HFF-Myc (cell line): ENCODE measurements at places on chromosomes 3 and 15.

- no peak for DNase-seq
Observed at GRCh38 chr15:60611592-60612346, 132.8 kb upstream of the ICE2 start.

GRCh38 chr3:61882253-61882652, 320.9 kb downstream of the PTPRG start:
- DNase-seq = no peak

DNA sequence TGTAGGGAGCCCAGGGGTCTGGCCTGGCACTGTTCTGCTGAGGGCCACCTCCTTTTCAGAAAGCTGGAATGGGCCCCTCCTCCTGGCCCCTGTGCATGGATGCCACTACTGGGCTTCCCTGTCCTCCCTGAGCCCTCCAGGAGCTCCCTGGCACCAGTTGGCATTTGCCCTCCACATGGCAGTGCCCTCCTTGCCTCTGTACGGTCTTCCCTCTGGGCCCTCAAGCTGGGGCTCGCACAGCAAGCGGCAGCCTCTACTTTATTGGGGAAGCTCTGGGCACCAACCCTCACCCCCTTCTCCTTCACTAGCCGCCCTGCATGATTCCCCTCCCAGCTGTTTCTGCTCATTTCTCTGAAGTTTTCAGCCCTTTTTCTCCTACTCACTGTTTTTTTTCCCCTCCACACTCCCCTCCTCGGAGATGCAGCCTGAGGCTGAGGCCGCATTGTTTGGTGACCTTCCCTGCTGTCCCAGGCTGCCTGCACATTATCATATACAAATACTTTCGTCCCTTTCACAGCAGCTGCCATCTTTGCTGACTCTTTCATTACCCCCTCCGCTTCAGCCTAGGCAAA, 127.3 kb downstream of the EEFSEC start:
- DNase-seq = no peak

DNA sequence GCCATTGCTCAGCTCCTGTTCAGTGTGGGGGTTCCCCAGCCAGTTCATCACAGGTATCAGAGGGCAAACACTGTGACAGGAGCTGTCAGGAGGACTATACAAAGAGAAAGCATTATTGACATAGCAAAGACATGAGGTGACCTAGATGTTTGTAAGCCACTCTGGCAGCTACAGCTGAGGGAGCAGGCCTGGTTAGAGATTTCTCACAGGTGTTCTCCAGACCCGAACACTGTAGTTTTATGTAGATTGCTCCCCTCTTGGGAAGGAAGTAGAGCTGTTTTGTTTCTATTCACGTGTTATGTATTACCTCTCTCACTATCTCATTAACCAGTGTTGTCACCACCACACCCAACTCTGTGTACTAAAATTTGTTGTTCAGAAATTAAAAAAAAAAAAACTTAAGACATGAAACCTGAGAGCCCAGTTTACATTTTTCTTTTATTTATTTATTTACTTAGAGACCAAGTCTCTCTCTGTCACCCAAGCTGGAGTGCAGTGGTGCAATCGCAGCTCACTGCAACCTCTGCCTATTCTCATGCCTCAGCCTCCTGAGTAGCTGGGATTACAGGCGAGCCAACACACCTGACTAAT, 123.7 kb downstream of the RBPMS2 start:
- no peak for DNase-seq

DNA sequence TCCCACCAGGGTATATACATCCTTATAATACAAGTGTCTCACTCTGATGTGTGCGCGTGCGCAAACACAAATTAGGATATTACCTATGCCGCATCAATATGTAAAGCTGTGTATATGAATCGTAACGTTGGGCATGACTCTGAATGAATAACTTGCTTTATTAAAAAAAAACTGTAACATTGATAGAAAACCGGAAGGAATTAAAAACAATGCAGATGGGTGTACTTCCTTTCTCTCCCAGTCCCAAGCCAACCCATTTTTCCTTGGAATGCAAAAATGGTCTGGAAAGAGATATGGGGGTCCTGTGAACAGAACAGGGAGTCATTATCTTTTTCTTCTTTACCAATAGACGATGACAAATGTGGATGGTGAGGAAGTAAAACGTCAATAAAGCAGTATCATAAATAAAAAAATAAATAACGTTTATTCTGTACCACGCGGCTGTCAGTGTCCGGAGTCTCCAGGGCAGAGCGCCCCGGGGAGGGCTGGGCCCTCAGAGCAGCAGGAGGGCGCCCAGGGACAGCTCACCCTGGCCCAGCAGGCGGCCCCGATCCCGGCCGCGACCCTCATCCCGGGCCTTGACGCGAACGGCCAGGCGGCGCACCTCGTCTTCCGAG, 1.6 kb downstream of the C2CD4B start:
- DNase-seq = no peak

DNA sequence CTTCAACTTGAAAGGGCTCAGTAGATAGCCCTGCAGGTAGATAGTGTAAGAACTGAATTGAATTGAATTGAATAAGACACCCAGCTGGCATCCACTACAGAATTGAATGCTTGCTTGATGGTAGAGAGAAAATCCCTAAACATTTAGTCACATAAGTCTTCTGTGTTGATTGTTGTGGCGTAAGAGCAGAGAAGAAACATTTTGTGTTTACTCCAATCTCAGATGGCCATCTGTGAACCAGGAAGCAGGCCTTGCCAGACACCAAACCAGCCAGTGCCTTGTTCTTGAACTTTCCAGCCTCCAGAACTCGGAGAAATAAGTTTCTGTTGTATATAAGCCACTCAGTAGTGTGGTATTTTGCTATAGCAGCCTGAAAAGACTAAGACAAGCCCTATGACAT, 43.6 kb downstream of the SST start:
- no peak for DNase-seq

GRCh38 chr3:185837414-185837813, 12.6 kb upstream of the IGF2BP2 start:
- DNase-seq = no peak

- no peak for DNase-seq
Observed at GRCh38 chr3:20280257-20280656, 94.3 kb upstream of the SGO1 start.

DNA sequence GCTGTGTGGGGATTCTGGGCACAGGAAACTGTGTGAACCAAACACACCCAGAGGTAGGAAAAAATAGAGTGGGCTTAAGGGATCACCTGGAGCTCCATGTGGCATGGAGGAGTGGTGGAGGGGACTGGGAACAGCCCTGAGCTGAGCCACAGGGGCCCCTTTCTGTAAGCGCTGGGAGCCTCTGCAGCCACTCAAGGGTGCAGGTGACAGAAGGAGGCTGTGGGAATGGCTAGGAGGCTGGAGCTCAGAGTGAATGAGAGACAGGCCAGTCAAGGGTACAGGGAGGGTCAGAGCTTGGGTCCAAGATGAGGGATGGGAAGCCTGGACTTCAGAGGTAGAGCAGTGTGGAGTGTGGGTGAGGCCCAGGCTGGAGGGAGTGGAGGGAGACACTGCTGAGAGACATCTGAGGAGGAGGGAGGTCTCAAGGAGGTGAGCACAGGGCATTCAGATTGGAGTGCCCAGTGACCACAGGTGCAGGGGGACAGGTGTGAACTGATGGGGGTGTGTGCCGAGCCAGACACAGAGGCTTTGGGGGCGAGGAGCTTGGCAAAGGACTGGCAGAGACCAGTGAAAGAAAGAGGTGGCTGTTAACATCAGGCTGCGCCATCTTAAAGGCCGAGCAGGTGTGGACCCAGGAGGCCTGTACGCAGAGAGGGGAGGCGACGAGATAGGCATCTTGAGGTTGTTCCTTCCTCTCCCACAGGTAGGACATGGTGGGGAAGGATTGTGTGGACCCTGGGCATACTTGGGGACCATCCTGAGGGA, 56.8 kb downstream of the FGD5 start:
- DNase-seq = no peak

GRCh38 chr3:50262778-50263177, 6.2 kb upstream of the SEMA3B start:
- no peak for DNase-seq

DNA sequence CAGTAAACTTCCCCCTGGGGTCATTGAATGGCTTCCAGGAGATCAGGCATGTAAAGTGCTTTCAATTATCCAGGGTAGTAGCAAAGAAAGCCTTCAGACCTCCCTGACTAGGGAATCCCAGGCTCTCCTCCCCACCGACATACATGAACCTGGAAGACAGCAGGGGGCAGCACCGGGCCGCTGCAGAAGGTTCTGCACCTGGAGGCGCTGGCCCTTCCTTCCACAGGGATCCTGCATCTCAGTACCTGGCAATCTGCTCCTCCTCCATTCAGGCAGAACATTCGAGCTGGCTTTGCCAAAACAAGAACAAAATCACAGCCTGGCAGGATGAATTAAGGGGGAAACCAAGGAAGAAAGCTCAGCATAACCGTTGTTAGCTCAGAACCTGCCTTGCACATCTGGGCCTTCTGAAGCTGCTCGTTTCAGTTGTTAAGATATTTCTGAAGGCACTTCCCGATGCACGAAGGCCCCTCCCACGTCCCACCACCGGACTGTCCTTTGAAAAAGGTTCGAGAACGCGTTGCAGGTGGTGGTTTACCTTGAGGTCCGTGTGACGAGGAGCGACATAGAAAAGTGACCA, 237.7 kb downstream of the SLCO3A1 start:
- DNase-seq = no peak

GRCh38 chr15:77659350-77660321, 26.9 kb upstream of the LINGO1 start:
- peak; percentile 9 for DNase-seq

DNA sequence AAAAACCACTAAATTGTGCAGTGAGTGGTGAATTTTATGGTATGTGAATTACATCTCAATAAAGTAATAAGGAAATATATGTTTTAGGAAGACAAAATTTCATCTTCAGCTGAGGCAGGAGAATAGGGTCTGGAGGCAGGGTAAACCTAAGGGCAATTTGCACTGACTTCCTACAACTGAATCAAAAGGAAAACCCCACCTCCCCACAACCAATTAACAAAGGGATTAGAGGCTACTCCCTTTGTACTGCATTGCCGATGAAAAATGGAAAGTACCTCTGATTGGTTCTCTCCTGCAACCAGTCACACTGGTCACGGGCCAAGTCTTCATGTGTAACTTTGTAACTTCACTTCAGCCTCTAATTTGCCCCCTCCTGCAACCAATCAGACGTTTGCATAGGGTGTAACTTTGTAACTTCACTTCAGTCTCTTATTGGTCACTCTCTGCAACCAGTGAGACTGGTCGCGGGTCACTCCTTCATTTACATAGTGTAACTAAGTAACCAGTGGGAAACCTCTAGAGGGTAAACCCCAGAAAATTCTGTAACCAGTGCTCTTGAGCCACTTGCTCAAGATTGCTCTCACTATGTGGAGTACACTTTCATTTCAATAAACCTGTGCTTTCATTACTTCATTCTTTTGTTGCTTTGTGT, 244.5 kb downstream of the CNTN4 start:
- no peak for DNase-seq

GRCh38 chr3:87197531-87197930, 29.6 kb upstream of the CHMP2B start:
- no peak for DNase-seq

DNA sequence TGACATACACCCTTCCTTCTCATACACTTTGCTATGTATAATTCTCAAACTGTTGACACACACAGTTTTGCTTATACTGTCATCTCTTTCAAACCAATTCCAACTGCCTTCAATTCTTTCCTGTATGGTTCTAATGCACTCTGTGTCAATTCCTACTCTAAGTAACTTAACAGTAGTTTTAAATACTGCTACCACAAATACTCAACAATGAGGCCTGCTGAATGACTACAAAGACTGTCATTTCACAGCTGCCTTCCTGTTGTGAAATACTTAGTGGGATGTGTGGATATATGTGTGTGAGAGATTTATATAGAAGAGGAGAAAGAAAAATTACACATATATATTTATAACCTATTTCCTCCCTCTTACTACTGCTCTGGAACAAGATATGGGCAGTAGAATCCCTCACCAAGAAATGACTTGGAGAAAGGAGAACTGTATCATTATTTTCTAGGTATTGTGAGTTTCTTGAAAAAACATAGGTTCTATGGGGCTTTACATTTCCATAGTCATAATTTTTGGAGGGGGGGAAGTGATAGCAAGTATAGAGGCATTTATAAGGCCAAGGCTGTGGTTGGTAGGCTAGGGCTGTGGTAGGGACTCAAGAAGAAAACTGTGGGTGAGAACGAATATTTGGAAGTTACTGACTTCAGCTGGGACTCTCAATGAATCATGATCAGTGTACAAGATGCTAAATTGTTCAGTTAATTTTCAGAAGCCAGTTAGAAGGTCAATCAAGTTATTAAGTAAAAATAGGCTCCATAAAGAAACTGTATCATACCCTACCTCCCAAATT, 88.7 kb downstream of the ANKRD28 start:
- DNase-seq = no peak

GRCh38 chr15:51202783-51203182, 108.1 kb upstream of the TNFAIP8L3 start:
- DNase-seq = no peak

- DNase-seq = no peak
Observed at GRCh38 chr15:58999694-59000093, 12.2 kb downstream of the RNF111 start.

DNA sequence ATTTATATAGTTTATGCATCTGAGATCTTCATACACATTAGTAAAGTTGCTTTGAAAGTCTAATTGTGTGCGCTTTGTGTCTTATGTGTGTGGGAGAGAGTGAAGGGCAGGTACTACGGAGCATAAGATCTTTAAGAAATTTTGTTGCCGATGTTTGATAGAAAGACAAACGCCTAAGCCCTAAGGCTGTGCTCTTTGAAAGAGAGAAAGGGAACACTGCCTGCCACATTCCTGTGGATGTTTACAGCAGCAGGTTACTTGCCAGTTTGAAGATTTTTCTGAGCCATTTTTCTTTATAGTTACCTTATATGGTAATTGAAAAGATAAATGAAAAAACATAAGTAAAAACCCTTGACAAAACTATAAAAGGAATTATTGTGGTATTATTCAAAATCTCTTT, 17.0 kb downstream of the DTWD1 start:
- DNase-seq = no peak

DNA sequence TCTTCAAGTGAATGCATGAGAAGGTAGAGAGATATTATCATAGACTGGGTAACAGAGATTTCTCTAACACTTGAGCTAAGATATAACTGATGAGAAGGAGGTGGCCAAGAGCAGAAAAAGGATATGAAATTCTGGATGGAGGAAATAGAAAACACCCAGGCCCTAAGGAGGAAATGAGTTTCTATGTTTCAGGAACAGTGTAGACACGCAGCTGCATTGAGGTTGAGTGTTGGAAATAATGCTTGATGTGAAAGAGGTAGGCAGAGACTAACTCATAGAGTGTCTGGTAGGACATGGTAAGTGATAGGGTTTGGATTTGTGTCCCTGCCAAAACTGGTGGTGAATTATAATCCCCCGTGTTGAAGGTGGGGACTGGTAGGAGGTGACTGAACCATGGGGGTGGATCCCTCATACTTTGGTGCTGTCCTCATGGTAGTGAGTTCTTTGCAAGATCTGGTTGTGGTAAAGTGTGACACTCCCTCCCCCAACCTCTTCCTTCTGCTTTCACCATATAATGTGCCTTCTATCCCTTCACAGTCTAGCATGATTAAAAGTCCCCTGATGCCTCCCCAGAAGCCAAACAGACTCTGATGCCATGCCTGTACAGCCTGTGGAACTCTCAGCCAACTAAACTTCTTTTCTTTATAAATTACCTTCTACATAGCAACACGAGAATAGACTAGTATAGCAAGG, 787.3 kb downstream of the EDEM1 start:
- no peak for DNase-seq

GRCh38 chr3:153976891-153977554, 144.2 kb upstream of the ARHGEF26 start:
- DNase-seq = no peak

- no peak for DNase-seq
Observed at GRCh38 chr3:117660941-117661817, 951.6 kb downstream of the TUSC7 start.

GRCh38 chr15:101537483-101538080, 48.1 kb upstream of the PCSK6 start:
- no peak for DNase-seq

GRCh38 chr3:103976931-103977339, 1389.8 kb upstream of the ALCAM start:
- DNase-seq = no peak
